ENCODE measurements at places on chromosomes 1 and 21.
A peak's percentile ranks its signal among the peaks of the same experiment; 100 is the strongest.

- DNase-seq, result no peak
Observed at GRCh38 chr1:59985911-59986515, 59.4 kb upstream of the CYP2J2 start.

- DNase-seq, result no peak
Observed at GRCh38 chr1:90795431-90795830, 78.3 kb upstream of the BARHL2 start.

DNA sequence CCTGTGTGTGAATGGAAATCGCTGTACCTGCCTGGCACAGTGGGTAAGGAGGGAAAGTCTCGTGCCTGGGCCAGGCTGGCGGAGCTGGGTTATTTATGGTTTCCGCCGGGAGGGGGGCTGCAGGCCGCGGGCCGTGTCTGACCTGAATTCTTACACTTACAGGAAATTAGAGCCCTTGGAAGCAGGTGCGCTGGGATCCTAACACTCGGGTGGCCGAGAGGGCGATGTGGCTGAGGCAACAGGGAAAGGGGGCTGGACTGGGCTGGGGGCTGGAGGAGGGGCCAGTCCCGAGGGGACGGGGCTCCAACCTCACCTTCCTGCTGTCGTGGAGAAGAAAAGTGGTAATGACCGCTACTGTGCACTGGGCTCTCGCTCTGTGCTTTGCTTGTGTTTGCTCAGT is 109.4 kb upstream of the WNT4 start:
- DNase-seq, result no peak

DNA sequence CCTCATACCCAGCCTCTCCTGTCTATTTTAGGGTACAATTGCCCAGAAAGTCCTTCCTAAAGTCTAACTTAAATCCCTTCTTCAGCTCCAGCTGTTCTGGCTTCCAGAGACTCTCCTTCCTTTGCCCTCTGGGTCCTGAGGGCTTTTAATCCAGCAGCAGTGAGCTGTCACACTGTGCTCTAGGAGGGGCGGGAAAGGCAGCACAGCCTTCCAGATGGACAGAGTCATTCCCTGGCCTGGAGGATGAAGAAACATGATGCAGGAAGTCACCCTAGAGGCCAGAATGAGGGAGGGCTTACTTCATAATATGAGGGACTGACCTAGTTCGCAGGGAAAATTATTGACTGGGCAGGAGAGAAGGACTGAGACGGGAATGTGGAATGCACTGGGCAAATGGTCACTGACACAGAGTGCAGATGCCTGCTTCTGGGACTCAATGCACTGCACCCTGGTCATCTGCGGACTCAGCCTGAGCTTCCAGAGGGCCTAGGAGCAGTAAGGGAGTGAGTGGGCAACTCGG is 1.3 kb downstream of the SH2D2A start:
- peak; percentile 60 for DNase-seq

DNA sequence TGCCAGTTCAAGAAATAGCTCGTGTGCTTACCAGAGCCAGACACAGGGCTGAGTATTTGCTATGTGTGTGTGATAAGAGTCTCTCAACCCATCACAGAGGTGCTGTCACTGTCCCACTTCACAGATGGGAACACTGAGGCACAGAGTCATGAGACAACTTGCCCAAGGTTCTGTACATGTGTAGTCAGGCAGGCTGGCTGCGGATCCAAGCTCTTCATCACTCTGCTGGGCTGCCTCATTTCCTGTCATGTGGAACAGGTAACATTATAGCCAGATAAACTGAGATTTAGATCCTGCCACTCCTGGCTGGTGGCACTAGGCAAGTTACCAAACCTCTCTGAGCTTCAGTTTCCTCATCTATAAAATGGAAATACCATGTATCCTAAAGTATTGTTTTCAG is 77.8 kb downstream of the ITPKB start:
- no peak for DNase-seq

DNA sequence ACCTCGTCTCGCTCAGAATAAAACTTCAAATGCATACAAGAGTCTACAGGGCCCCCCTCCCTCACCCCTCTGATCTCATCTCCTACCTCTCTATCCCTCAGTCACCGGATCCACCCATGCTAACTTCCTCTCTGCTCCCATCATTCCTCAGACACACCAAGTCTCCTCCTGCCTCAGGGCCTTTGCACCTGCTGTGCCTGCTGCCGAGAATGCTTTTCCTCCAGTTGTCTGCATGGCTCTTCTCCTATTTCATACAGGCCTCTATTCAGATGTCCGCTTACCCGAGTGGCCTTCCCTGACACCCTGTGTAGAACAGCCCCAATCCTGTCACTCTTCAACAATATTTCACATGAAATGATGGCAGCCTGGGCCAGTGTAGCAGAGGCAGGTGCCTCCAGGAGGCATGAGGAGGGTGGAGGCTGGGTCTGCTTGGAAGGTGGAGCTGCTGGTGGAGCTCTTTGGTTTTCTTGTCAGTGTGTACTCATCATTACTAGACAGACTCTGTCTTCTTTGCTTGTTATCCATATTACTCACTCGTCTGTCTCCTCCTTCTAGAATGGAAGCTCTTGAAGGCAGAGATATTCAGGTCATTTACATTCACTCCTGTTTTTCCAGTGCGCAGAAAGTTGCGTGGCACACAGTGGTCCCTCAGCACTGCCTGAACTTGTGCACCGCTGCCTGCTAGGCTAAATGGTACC is 4.2 kb downstream of the SH2D2A start:
- DNase-seq, result no peak

DNA sequence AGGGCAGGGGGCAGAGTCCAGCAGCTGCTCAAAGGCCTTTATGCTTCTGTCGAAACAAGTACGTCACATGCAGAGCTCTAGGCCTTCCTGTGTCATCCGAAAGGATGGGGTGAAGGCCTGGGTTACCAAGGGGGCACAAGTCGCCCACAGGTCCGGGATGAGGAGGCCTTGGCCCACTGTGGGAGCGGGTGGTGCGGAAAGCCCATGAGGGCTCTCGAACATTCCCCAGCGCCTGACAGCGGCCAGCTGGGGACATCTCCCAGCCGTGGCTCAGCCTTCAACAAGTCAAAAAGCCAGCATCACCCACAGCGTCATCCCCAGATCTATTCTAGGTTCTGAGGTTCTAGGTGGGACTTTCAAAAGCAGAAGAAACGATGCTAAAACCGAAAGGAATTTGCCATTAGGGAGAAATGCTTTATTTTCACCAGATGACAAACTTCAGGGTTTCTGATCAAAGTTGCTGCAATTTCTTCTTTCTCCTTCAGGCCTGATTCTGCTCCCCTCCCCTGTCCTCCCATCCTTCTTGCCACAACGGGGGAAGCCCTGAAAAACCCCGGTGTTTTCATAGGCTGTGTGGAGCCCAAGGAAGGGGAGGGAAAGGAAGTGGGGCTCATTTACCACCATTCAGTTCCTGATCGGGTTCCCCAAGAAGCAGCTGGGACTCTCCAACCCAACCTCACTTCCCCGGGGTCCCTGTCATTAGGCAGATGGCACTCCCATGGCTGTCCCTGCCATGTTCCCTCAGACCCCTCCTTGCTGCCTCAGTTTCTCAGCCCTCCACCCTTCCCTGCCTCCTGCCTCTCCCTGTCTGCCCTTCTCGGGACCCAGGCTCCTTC is 17.6 kb downstream of the GPR137B start:
- DNase-seq, result no peak

Data from GM04504 (cell line).